ENCODE measurements at places on chromosomes 6 and 20. TPM values are rescaled to one million over a fixed set of nuclear protein-coding genes. Genes with fewer than 3 reads are reported as not detected.

DNA sequence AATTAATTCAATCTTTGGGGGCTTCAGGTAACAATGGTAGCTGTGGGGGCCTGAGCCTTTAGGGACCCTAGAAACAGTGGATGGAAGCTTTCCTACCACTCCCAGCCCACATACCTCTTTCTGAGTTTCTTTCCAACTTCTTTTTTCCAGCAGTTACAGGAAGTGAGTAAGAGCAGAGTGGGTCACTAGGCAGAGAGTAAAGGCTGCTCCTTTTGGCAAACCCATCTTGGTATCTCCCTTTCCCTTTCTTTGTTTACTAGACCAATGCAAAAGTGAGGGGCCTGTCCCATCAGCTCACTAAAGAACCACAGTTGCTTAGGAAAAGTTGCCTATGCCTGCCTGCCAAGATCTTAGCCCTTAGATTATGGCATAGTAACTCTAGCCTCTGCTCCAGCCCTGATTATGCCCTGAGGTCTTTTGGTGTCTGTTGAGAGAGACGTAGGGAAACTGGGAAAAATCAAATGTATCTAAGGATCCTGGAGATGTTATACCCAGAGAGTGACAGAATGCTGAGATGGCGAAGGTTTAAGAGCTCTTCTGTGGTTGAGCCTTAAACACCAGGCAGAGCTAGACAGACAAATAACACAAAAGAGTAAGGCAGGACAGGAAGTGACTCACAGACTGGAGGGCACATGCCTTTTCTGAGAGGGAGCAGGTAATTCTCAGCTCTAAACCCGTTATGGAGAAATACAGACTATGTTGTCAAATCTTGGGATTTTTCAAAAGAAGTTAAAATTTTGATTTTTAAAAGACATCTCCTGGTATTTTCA lies 31.3 kb downstream of the TRMT6 start:
- DNase-seq = no peak

DNA sequence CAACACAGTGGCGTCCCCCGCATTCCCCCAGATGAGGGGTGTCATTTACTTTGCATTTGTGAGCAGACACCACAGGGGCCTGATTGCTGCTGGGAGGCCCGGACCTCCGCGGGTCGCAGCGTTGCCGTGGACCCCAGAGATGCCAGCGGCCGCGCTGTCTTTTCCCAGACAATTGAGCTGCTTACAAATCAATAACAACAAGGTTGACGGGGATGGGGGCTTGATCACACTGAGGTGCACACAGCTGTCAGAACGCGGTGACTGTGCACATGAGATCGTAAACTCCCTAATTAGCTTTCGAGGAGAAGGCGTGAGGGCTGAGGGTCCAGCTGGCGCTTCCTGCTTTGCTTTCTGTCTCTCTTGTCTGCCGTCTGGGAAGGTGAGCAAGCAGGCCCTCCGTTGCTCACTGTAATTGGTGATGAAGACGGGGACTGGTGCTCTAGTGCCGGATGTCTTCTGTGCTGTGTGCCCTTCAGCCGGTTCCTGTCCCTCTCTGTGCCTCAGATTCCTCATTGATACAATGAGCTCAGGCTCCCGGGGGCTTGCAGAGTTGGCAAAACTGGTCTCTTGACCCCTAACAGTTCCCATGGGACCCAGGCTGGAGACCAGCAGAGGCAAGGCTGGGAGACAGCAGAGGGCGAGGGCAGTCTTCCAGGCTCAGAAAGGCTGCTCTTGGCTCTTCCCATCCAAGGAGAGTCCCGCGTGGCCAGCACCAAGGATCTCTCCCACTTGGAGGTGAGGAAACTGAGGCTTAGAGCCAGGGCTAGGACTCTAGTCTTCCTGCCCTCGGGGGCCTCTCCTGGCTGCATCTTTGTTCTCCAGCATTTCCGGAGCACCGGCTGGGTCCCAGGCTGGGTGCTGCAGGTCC lies 126.0 kb upstream of the PMEPA1 start:
- no peak for DNase-seq

GRCh38 chr6:15464211-15464725 lies 198.6 kb downstream of the DTNBP1 start:
- DNase-seq = peak; percentile 73

GRCh38 chr20:39142407-39143096 lies 180.4 kb downstream of the DHX35 start:
- DNase-seq = no peak

- DNase-seq = no peak
These were observed 12.7 kb downstream of the PKHD1 start for GRCh38 chr6:52074716-52075115.

DNA sequence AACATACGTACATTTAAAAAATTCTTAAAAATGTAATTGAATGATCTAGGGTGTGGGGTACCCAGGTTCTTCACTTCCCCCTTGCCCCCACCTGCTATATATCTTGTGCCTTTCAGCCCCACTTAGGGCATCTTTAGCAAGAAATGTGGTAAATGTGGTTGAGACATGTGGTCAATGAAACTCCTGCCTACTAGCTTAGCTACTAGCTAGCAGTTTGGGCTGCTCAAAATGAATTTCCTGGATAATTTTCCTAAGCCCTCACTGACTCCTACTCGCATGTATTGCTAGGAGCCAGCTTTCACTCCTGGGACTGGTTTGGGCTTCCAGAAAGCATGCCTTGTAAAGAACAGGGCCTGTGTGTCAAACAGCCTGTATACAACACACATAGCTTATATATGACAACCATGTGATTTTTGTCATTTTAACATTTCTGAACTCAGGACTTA lies 257.3 kb downstream of the ATXN1 start:
- DNase-seq = peak; percentile 63

- DNase-seq = peak; percentile 48
These were observed 51.3 kb upstream of the GLP1R start for GRCh38 chr6:38997128-38997761.

- no peak for DNase-seq
These were observed 66.9 kb downstream of the GMPR start for GRCh38 chr6:16305246-16305725.

GRCh38 chr6:111517965-111518364 lies 34.9 kb upstream of the REV3L start:
- no peak for DNase-seq

- DNase-seq = no peak
These were observed 300.2 kb downstream of the THBS2 start for GRCh38 chr6:168953461-168953860.

GRCh38 chr6:32223258-32224235 lies at the start of gene NOTCH4:
Gene NOTCH4, minus strand, starts transcription at chr6:32224067. Its CDS starts 139 bp downstream, at chr6:32223928.
- no peak for DNase-seq

Gene PKHD1
- total RNA-seq = not detected

Gene POLR3F
- 11.6 TPM for total RNA-seq

Gene C6orf163
- 1.8 TPM for total RNA-seq

Gene VWA7
- total RNA-seq = 6.4 TPM

Gene ENPP5
- 0.58 TPM for total RNA-seq

Gene TXNDC5
- total RNA-seq = 45.4 TPM
